ENCODE measurements at places on chromosomes 4 and X.
A peak's percentile ranks its signal among the peaks of the same experiment; 100 is the strongest.

DNA sequence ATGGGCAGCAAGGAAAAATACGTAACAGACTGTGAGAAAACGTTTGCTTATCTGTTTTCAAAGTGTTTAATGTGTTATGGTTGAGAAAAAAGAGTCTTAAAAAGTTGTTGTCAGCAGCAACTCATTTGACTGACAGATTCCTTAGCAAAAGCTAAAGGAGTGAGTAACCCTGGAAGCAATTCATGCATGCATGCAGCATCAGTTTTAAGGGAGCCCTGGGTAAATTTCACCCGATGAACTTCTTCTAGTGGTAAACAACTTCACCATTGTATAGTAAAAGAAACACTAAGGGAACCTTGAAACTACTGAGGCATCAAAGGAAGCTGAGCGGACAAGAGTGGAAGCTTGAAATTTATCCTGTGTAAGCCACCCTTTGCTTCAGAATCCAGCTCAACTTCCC, 583.2 kb upstream of the INTU start:
- DNase-seq = no peak

- DNase-seq = no peak
Measured at GRCh38 chr4:76997532-76997931, 48.0 kb downstream of the SEPTIN11 start.

GRCh38 chrX:41293269-41293668, 40.7 kb upstream of the DDX3X start:
- DNase-seq = no peak

- no peak for DNase-seq
Measured at GRCh38 chr4:11160288-11160687, 268.4 kb downstream of the HS3ST1 start.

GRCh38 chrX:153866302-153867019, 19.5 kb downstream of the L1CAM start:
- peak; percentile 42 for DNase-seq

GRCh38 chrX:71912156-71912555, 1.5 kb downstream of the NHSL2 start:
- no peak for DNase-seq

- no peak for DNase-seq
Measured at GRCh38 chr4:185108669-185109068, 34.4 kb upstream of the SLC25A4 start.

- peak; percentile 49 for DNase-seq
Measured at GRCh38 chrX:153649178-153649914, 2.3 kb downstream of the DUSP9 start.

DNA sequence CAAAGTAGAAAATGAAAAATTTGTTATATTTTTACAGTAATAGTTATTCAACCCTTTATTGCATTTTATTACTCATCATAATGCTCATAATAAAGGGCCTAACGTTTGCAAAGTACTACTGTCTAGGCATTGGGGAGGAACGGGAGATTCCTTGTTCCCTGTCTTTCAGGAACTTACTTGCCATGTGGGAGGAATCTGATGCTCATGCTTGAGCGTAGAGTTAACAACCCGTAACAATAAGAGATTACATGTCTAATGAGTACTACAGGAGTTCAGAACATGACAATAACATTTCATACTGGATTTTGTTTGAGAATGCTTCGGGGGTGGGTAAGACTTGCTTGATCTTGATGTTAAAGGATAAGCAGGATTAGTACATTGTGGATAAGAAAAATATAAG, 2.9 kb downstream of the CCSER1 start:
- no peak for DNase-seq

GRCh38 chr4:89295415-89295927, 12.1 kb downstream of the GPRIN3 start:
- no peak for DNase-seq

DNA sequence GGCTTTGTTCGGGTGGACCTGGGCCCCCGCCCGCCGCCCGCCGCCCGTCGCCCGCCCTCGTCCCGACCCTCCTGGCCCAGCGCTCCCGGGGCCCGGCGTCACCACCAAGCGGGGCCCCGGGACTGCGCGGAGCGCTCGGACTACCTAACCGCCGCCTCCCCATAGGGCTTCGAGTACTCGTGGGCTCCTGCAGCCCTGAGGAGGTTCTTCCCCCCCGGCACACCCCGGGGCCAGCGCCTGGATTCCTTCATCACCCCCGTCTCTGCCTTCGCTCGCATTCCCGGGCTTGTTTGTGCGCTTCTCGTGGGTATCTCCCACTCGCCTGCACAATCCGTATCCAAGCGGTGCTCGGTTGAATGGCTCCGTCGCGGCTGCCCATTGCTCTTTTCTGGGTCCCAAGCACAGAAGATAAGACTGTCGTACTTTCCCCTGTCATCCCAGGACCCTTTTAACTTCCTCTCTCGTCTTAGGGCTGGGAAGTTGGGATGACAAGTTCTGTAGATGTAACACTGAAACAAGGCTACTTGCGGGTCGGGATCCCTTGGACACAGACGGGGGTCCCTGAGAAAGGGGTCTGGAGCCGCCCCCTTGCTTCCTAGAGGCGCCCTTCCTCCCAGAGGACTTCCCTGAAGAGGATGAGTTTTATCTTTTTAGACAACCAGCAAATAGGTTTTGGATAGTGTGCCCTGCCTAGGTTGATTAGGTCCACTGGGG, 565 bp downstream of the MOB1B start:
- DNase-seq = no peak

Data from sigmoid colon (tissue), 7 donors.